Neural crest cell (in vitro differentiated cells): ENCODE measurements at places on chromosomes 5 and 9.
A peak's percentile ranks its signal among the peaks of the same experiment; 100 is the strongest.

- H3K27ac ChIP-seq = no peak within 1 kb of the TSS
- H3K36me3 ChIP-seq = peaks cover 15% of the 10 kb centered on the region
- H3K4me1 ChIP-seq = no peaks in the 10 kb centered on the region
- H3K27me3 ChIP-seq = peaks cover 32% of the 10 kb centered on the region
- DNase-seq = no peak
Measured at GRCh38 chr9:131545003-131545785, at the start of gene PRRT1B. PRRT1B (plus strand) TSS chr9:131545523; CDS start chr9:131545616, 93 bp downstream.

DNA sequence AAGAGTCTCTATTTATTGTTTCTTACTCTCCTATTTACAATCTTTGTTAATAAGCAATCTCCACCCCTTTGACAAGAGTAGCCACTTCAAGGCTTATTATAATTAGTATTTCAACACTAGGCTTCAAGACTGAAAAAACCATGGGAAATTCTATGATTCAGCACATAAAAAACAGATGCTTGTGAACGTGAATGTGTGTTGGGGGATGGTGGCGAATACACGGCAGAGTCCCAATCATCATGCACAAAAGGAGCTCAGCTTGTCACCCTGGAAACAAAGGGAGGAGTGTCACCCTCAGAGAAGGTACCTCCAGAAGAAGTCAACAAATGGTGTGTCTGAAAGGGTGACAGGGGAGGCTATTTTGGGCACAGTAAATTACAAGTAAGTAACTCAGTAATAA lies 157.2 kb upstream of the RETREG1 start:
- H3K27ac ChIP-seq = no peak overlapping the region
- DNase-seq = no peak
- H3K36me3 ChIP-seq = peaks cover 11% of the 10 kb centered on the region
- peaks cover 25% of the 10 kb centered on the region for H3K4me1 ChIP-seq

DNA sequence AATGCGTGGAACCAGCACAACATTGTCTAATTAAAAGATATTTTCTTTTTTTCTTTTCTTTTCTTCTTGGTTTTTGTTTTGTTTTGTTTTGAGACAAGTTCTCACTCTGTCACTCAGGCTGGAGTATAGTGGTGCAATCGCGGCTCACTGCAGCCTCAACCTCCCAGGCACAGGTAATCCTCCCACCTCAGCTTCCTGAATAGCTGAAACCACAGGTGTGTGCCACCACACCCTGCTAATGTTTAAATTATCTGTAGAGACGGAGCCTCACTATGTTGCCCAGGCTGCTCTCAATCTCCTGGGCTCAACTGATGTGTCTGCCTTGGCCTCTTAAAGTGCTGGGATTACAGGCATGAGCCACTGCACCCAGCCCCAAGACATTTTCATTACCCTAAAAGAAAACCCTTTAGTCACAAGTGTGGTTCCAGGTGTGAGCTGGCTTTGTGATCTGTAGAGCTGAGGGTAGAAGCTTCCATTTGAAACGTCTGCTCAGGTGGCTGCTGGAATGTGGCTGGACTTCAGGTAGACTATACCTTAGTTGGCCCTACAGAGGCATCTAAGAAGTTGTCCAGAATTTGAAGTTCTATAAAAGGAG lies 19.1 kb upstream of the NEK6 start:
- no peak overlapping the region for H3K27ac ChIP-seq
- H3K36me3 ChIP-seq = no peaks in the 10 kb centered on the region
- no peak for DNase-seq
- no peak overlapping the region for H3K4me3 ChIP-seq

- no peaks in the 10 kb centered on the region for H3K4me1 ChIP-seq
- no peaks in the 10 kb centered on the region for H3K27me3 ChIP-seq
- DNase-seq = no peak
- no peak overlapping the region for H3K4me3 ChIP-seq
Measured at GRCh38 chr5:37189355-37189754, 59.8 kb downstream of the CPLANE1 start.

GRCh38 chr5:15634591-15635288 lies 134.8 kb downstream of the FBXL7 start:
- H3K4me3 ChIP-seq = no peak overlapping the region
- no peak for DNase-seq
- no peak overlapping the region for H3K27ac ChIP-seq
- H3K36me3 ChIP-seq = peaks cover 5% of the 10 kb centered on the region
- H3K4me1 ChIP-seq = peaks cover 5% of the 10 kb centered on the region
- no peaks in the 10 kb centered on the region for H3K27me3 ChIP-seq

- no peaks in the 10 kb centered on the region for H3K27me3 ChIP-seq
- H3K4me3 ChIP-seq = no peak overlapping the region
- no peak overlapping the region for H3K27ac ChIP-seq
- H3K36me3 ChIP-seq = no peaks in the 10 kb centered on the region
- H3K4me1 ChIP-seq = no peaks in the 10 kb centered on the region
Measured at GRCh38 chr9:6243746-6244145, 28.1 kb downstream of the IL33 start.

DNA sequence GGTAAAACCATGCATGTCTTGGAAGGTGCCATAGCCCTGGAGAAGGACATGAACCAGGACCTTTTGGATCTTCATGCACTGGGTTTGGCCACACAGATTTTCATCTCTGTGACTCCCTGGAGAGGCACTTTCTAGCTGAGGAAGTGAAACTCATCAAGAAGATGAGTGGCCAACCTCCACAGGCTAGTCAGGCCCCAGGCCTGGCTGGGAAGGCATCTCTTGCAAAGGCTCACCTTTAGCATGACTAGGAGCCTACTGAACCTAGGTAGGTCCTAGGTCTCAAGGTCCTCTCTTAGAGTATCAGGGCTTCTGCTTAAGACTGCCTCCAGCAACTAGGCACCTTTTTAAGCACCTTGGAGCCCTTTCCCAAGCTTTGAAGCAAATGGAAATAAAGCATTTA lies 1448.7 kb upstream of the ACO1 start:
- H3K36me3 ChIP-seq = no peaks in the 10 kb centered on the region
- H3K27ac ChIP-seq = no peak overlapping the region
- H3K27me3 ChIP-seq = no peaks in the 10 kb centered on the region
- H3K4me3 ChIP-seq = no peak overlapping the region

- no peaks in the 10 kb centered on the region for H3K4me1 ChIP-seq
- DNase-seq = no peak
- H3K36me3 ChIP-seq = no peaks in the 10 kb centered on the region
- H3K27ac ChIP-seq = no peak overlapping the region
- H3K4me3 ChIP-seq = no peak overlapping the region
Measured at GRCh38 chr9:107705521-107705920, 216.0 kb upstream of the KLF4 start.

- DNase-seq = no peak
- peaks cover 34% of the 10 kb centered on the region for H3K36me3 ChIP-seq
- H3K27me3 ChIP-seq = no peaks in the 10 kb centered on the region
- no peak overlapping the region for H3K4me3 ChIP-seq
- H3K4me1 ChIP-seq = no peaks in the 10 kb centered on the region
Measured at GRCh38 chr9:17159469-17159868, 24.6 kb downstream of the CNTLN start.

DNA sequence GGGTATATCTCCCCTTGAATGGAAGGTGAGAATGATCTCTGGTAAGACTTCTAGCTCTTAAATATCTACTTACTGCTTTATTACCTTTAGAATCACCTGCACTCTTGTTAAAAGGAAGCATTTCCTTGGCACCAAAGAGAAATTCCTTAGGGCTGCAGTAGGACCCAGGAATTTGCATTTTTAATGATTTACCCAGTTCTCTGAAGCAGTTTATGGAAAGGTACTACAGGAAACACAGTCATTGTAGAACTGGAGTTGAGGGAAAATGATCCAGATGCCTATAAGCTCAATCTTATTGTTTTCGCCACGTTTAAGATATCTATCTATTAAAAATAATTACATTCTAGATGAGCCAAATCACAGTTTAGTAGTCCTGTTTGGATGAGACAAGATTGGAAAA lies 9.5 kb upstream of the C9 start:
- no peaks in the 10 kb centered on the region for H3K4me1 ChIP-seq
- no peaks in the 10 kb centered on the region for H3K36me3 ChIP-seq
- H3K27me3 ChIP-seq = no peaks in the 10 kb centered on the region
- no peak overlapping the region for H3K27ac ChIP-seq

GRCh38 chr5:68711293-68712200 lies 382.3 kb upstream of the SLC30A5 start:
- H3K36me3 ChIP-seq = no peaks in the 10 kb centered on the region
- H3K4me1 ChIP-seq = peaks cover 29% of the 10 kb centered on the region
- H3K4me3 ChIP-seq = no peak overlapping the region
- no peak overlapping the region for H3K27ac ChIP-seq
- no peak for DNase-seq

- no peak overlapping the region for H3K4me3 ChIP-seq
- no peak overlapping the region for H3K27ac ChIP-seq
- no peaks in the 10 kb centered on the region for H3K27me3 ChIP-seq
- H3K4me1 ChIP-seq = peaks cover 57% of the 10 kb centered on the region
- H3K36me3 ChIP-seq = peaks cover 2% of the 10 kb centered on the region
- no peak for DNase-seq
Measured at GRCh38 chr5:167307042-167307441, 984.4 kb upstream of the WWC1 start.

DNA sequence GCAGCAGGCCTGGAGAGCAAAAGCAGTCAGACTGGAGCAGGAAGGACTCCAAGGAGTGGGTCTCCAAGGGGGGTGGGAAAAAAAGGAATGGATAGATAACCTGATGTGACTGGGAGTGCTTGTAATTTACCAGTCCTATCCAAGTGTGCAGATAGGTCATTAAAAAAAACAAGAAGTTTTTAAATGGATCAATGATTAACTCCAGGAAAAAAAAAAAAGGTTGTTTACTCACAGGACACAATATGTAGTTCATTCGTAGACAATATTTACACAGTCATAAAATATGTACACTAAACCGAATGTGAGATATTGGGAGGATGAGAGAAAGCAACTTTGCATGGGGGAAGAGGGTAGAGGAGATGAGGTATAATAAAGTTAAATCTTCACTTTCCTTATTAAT lies 20.4 kb downstream of the ZBTB5 start:
- no peaks in the 10 kb centered on the region for H3K27me3 ChIP-seq
- peaks cover 8% of the 10 kb centered on the region for H3K4me1 ChIP-seq
- H3K4me3 ChIP-seq = no peak overlapping the region
- H3K36me3 ChIP-seq = peaks cover 9% of the 10 kb centered on the region
- H3K27ac ChIP-seq = no peak overlapping the region

DNA sequence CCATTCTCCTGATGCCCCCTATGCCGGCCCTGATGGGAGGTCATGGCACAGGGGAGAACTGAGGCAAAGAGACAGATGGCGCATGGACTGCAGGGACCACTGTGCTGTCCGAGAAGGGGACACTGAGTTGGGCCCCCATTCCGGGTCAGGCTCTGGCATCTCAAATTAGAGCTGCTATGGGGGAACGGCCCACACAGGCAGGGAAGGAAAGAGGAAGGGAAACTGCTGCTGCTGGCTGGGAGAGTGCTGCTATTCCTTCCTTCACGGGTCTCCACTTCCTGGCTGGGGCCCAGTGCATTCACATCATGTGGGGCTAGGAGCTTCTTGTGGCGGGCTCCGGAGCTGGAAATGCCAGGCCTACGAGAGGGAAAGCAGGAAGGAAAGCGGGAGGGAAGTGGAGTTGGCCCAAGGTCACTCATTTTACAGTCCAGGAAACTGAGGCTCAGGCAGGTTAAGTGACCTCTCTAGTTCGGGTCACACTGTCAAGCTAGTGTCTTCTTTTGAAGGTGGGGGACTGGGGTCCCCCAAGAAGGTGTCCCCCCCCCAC lies 1.3 kb upstream of the CARD19 start:
- H3K27ac ChIP-seq = peak overlapping the region; percentile 81
- peaks cover 2% of the 10 kb centered on the region for H3K27me3 ChIP-seq
- DNase-seq = no peak
- peak overlapping the region; percentile 83 for H3K4me3 ChIP-seq
- H3K4me1 ChIP-seq = peaks cover 43% of the 10 kb centered on the region

- no peak overlapping the region for H3K4me3 ChIP-seq
- peaks cover 20% of the 10 kb centered on the region for H3K27me3 ChIP-seq
- no peak overlapping the region for H3K27ac ChIP-seq
- DNase-seq = no peak
- no peaks in the 10 kb centered on the region for H3K4me1 ChIP-seq
- no peaks in the 10 kb centered on the region for H3K36me3 ChIP-seq
Measured at GRCh38 chr5:137221943-137222342, 277.2 kb downstream of the SPOCK1 start.

GRCh38 chr9:94042516-94043360 lies 41.5 kb upstream of the PTPDC1 start:
- H3K4me3 ChIP-seq = no peak overlapping the region
- no peak overlapping the region for H3K27ac ChIP-seq
- H3K4me1 ChIP-seq = peaks cover 7% of the 10 kb centered on the region

- no peak overlapping the region for H3K27ac ChIP-seq
- peaks cover 4% of the 10 kb centered on the region for H3K27me3 ChIP-seq
- H3K4me3 ChIP-seq = no peak overlapping the region
- no peaks in the 10 kb centered on the region for H3K4me1 ChIP-seq
Measured at GRCh38 chr5:121887727-121888126, 36.0 kb downstream of the FTMT start.

DNA sequence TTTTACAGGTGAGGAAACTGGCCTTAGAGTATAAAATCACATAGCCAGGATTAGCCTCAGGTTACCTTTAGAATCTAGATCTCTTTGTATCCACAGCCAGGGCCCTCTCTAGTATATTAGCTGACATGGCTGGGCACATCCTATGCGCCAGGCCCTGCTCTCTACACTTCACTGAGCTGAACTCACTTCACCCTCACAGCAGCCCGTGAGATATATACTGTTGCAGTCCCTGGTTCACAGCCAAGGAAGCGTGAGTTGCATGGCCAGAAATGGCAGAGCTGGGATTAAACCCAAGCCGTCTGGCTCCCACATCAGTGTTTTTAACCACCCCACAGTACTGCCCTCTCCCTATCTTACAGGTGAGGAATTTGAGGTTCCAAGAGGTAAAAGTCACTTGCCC lies 58.4 kb downstream of the DAB2IP start:
- H3K4me1 ChIP-seq = peaks cover 30% of the 10 kb centered on the region
- no peak overlapping the region for H3K27ac ChIP-seq
- no peaks in the 10 kb centered on the region for H3K36me3 ChIP-seq
- no peaks in the 10 kb centered on the region for H3K27me3 ChIP-seq
- no peak overlapping the region for H3K4me3 ChIP-seq

DNA sequence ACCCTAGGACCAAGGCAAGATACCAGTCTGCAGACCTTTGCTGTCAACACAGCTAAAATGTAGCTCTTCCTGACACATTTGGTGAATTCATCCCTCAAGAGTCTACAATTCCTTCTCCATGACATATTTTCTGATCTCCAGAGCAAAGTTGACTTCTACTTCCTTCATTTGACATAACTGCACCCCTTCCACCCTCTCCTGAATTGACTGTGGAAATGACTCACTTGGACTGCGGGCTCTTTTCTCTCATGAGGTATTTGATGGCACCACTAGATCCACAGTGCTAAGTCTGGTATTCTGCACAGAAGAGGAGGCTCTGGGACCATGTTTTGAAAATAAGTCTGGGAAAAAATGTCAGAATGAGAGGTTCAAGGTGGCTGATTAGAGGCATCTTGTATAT lies 338.4 kb upstream of the TRPC7 start:
- no peak overlapping the region for H3K27ac ChIP-seq
- H3K36me3 ChIP-seq = no peaks in the 10 kb centered on the region
- H3K4me1 ChIP-seq = no peaks in the 10 kb centered on the region

- no peak for DNase-seq
- no peaks in the 10 kb centered on the region for H3K4me1 ChIP-seq
- H3K27me3 ChIP-seq = no peaks in the 10 kb centered on the region
- H3K27ac ChIP-seq = no peak overlapping the region
- no peak overlapping the region for H3K4me3 ChIP-seq
- H3K36me3 ChIP-seq = no peaks in the 10 kb centered on the region
Measured at GRCh38 chr5:65395526-65396155, 86.1 kb downstream of the ADAMTS6 start.

GRCh38 chr5:146243247-146243646 lies 39.8 kb downstream of the RBM27 start:
- H3K27ac ChIP-seq = no peak overlapping the region
- no peaks in the 10 kb centered on the region for H3K4me1 ChIP-seq
- peaks cover 17% of the 10 kb centered on the region for H3K36me3 ChIP-seq
- H3K4me3 ChIP-seq = no peak overlapping the region
- no peak for DNase-seq
- H3K27me3 ChIP-seq = no peaks in the 10 kb centered on the region

GRCh38 chr5:142151436-142152383 lies 43.1 kb downstream of the NDFIP1 start:
- H3K27me3 ChIP-seq = no peaks in the 10 kb centered on the region
- peaks cover 13% of the 10 kb centered on the region for H3K4me1 ChIP-seq
- H3K27ac ChIP-seq = no peak overlapping the region
